Omental fat pad (tissue), 4 donors: ENCODE measurements at places on chromosomes 1 and 21.

DNA sequence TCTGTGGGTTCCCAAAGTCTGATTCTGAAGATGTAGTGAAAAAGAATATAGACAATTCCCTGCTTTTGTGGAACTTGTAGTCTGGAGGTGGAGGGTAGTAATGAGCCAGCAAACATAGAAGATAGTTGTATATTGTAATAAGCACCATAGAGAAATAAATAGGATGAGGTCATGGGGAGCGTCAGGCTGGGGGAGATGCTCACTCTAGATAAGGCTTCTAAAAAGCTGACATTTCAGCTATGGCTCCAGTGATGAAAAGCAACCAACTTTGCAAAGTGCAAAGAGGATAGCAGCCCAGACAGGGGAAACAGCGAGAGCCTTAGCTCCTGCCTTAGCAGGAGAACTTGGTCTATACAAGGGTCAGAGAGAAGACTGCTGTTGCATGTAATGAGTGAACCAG, 98.0 kb upstream of the RALGPS2 start:
- DNase-seq, result no peak

- no peak for DNase-seq
These were observed 223.2 kb downstream of the TNR start for GRCh38 chr1:175520186-175520585.

- DNase-seq, result no peak
These were observed 1.1 kb upstream of the MAP7D1 start for GRCh38 chr1:36154765-36155407.

DNA sequence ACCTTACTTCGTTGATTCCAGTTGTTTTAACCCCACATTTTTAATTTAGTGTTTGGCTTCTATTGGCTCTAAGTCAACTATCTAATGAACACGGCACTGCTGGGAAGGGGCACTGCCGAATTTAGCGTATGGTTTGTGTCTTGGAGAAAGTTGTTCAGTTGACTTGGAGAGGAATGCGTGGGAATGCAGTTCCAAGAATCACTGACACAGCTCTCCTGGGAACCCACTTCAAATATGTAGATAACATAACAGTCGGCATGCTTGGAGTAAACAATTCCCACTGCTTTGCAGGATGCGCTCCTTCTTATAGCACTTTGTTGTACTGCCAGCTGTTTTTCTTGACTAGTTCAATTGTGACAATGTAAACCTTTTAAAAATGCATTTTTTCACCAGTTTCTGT, 104.3 kb downstream of the RYR2 start:
- no peak for DNase-seq

DNA sequence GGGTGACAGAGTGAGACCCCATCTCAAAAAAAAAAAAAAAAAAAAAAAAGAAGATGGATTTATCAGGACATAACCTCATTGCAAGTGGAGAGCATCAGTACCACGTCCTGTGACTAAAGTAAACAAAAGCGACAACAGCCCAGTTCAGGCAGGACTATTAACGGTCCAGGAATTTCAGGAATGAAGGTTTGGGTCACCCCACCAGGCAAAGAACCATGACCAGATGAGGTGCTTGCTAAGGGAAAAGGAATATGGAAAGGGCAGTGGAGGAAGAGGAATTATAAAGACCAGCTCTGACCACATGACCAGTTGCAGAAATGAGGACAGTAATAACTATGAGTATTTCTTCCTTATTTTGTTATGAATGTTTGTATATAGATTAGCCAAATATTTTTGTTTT, 35.4 kb upstream of the EIF4G3 start:
- DNase-seq, result no peak

DNA sequence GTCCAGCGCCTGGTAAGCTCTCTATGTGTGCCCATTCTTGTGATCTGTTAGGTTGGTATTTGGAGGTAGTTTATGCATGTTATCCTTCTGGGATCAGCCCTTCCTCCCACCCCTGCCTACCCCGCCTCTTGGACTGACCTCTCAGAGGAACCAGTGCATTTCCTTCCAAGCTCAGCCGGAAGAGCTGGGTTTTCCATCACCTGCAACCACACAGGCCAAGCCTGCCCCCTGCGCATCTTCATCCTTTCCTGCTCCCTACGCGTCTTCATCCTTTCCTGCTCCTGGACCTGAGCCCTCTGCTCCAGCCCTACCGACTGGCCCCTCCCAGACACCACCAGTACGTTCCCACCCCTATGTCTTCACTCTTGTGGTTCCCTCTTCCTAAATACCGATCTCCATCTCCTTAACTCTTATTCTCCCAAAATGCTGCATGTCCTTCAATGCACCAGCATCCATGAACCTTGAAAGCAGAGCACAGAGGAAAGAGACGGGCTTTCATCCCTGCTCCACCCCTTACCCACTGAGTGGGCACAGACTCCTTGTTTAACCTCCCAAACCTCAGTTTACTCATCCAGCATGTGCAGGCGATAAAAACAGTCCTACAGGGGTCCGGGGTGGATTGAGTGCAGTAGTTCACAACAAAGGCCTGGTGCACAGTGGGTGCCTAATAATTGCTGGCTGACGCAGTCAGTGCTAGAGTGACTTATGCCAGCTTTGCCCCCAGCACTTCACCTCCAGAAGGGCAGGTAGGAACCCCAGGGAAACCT, 526.3 kb downstream of the MATN1 start:
- DNase-seq, result no peak

DNA sequence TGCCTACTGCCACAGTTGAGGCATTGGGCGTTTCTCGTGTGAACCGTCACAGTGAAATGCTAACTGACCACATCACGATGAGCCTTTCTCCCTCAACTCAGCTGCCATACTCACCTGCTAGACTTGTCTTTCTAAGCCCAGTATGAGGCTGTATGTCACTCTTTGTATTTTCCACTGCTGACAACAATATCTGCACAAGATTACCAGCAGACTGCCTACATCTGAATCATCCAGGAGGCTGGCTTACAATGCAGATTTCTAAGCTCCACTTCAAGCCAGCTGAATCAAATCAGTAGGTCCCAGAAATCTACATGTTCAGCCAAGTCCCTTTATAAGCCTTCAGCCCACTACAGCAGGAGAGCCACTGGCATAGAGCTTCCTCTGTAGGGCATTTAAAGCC, 355.0 kb upstream of the DUSP10 start:
- DNase-seq, result no peak

DNA sequence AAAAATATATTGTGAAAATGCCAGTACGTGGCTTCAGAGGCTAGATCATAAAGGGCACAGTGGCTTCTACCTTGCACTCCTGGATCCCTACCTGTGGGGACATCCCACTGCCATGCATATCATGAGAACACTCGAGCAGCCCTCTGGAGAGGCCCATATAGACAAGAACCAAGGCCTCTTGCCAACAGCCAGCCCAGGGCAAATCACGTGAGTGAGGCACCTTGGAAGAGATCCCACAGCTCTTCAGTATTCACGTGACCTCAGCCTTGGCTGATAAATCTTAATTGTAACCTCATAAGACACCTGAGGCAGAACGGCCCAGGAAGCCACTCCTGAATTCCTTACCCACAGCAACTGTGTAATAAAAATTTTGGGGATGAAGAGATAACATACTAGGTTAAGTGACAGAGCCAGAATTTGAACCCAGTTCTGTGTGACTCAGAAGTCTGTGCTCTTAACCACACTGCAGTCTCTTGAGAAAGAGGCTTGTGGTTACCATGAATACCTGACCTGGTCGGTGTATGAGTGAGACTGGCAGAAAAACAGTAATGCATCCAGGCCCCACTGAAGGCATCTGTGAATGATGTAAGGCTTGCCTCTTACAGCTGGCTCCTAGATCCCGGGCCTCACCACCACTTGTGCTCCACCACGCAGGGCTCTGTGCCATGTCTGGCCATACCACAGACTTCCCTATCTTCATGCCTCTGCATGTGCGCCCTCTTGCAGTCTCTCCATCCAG, 6.9 kb upstream of the A3GALT2 start:
- no peak for DNase-seq

DNA sequence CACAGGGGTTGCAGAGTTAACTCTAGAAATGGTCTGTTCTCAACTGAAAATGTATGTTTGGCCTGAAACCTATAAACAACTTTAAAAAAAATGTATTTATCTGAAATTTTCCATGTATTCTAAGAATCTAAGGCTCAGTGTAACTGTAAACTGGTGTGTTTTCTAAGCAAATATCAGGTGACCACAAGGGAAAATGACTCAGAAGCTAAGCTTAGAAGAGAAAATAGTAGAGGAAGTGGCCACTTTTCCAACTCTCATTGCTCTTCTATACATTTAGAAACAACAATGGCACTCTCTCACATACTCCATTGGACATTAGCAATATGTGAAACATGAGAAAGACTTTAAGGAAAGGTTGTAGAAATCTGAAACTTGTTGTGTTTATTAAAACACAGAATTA, 7.5 kb downstream of the TNFSF18 start:
- no peak for DNase-seq

GRCh38 chr21:26095131-26095530, 75.4 kb downstream of the APP start:
- no peak for DNase-seq

DNA sequence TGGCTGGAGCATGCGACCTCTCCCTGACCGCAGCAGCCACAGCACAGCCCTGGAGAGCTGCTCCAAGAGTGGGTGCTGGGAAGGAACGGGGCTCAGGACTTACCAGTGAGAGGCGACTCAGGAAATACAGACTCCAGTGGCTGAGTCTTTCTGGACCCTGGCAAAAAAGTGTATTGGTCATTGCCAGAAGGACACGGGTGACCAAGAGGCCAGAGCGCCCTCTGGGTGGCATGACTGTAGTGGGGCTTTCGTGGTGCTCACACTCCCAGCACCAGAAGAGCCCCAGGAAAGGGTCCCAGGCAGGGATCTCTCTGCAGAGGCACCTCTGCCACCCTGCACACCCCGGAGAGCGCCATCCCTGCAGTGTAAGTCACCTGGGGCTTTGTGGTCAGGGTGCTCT, 8.9 kb upstream of the PRDM16 start:
- DNase-seq, result peak; percentile 17

DNA sequence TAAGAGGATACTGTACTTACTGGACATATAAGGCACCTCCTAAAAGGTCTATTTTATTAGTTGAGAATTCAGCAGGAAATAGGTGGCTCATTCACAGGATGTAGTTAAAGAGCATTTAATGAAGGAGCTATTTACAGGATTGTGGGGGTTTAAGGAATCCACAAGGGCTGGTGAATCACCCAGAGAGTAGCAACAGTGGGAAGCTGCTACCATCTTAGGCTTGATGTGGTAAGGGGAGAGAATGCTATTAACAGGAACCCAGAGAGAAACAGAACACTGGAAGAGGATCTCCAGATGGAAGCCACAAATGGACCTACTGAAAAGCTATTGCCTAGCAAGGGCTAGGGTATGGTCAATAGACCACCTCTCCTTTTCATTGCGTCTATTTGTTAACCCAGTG, 52.0 kb upstream of the COL11A1 start:
- no peak for DNase-seq

GRCh38 chr1:245370905-245371581, 216.3 kb downstream of the KIF26B start:
- no peak for DNase-seq

GRCh38 chr1:26132128-26132833, 20.7 kb downstream of the PDIK1L start:
- no peak for DNase-seq

- no peak for DNase-seq
These were observed 255.8 kb downstream of the RHOU start for GRCh38 chr1:228990906-228991569.

GRCh38 chr21:29170944-29171343, 40.5 kb downstream of the MAP3K7CL start:
- no peak for DNase-seq

DNA sequence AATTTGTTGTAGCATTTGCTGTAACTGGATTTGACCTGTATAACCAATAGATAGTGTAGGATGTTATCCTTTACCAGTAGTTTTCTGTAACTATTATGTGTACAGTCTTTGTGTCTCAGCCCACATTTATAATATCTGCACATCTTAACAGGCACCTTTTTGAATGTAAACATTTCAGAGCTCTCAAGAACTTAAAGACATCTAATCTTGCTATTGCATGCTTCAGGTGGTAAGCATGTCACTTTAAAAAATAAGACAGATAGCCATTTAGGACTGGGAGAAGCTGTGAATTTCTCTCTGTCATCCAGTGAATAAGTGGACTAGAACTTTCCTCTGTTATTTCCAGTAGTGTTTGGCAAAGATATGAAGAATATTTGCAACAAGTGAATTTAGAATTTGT, 22.6 kb upstream of the GPR52 start:
- no peak for DNase-seq

- no peak for DNase-seq
These were observed 228.2 kb upstream of the KCNK2 start for GRCh38 chr1:214854126-214854875.

- DNase-seq, result no peak
These were observed 33.3 kb upstream of the TENT5C start for GRCh38 chr1:117572546-117572945.

- no peak for DNase-seq
These were observed 1030.9 kb downstream of the AMY1C start for GRCh38 chr1:104780470-104781078.

DNA sequence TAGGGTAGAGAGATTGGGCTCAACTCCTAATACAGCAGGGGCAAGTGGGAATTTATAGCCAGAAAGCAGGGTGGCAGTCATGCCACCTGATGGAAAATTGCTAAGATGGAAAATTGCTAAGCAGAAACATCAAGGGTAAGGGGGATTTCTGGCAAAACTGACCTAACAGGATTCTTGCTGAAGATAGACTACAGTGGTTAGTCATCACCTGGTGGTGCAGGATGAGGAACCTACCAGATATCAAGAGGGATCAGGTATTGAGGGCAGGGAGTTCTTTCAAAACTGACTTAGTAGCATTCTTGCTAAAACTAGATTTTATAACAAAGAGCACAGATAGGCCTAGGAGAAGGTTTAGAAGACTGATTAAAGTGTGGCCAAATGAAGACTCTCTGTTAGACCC, 292.9 kb downstream of the PLPP3 start:
- no peak for DNase-seq

DNA sequence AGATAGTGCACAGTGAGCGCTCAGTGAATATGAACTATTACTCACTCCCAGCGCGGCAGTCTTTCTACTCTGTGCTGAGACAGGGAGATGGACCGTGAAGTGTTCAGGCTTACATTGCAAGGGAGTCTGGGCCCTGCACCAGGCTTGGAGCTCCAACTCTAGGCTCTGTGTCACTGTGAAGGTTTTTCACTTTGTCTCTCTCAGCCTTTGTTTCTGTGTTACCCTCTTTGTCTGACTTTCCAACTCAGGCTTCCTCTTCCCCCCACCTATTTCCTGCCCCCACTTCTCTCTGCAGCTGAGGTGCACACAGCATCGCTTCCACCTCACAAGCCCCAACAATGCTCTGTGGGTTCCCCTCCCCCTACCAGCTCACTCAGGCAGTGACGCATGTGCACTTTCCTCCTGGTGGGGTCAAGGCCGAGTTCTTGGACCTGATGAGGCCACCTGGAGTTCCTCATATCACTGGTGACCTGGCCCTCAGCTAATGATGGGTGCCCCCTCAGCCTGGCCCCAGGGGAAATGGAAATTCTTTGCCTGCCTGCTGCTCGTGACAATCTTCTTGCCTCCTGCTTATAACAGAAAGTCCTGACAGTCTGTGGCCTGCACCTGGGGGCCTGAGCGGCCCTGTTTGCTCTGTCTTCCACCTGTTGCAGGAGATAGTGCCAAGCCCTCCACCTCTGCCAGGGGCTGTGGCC, 1.1 kb upstream of the LCK start:
- no peak for DNase-seq

GRCh38 chr1:211082824-211083223, 51.1 kb downstream of the KCNH1 start:
- DNase-seq, result no peak

- DNase-seq, result no peak
These were observed 367.4 kb upstream of the NR5A2 start for GRCh38 chr1:199660071-199660470.
